ENCODE measurements at places on chromosomes 12 and 14.
A peak's percentile ranks its signal among the peaks of the same experiment; 100 is the strongest.

GRCh38 chr14:72651081-72651480 lies 242.8 kb downstream of the DPF3 start:
- no peak for DNase-seq

DNA sequence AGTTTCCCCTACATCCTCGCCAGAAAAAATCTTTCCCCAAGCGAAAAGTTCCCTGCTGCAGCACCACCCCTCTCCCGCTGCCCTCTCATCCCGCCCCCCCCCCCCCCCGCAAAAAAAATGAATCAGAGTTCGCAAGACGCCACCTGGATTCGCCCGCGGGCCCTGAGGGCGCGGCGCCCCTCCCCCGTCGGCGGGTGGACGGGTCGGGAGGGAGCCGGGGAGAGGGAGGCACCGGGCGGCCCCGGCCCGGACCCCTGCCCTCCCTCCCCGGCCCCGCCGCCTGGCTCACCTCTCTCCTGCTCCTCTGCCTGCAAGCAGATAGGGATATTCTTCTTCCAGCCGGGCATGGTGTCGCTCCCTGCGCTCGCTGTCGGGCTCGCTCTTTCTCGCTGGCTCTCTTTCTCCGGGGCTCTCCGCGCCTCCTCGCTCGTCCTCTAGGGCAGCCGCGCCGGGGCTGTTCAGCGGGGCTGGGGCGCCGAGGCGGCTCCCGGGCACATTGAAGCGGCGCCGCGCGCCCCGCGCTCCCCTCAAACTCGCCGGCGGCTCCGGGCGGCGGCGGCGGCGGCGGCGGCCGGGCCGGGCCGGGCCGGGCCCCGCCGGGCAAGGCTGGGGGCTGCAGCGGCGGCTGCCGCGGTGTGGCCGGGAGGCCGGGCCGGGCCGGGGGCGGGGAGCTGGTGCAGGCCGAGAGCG lies 200.3 kb upstream of the CAND1 start:
- DNase-seq = peak; percentile 67

DNA sequence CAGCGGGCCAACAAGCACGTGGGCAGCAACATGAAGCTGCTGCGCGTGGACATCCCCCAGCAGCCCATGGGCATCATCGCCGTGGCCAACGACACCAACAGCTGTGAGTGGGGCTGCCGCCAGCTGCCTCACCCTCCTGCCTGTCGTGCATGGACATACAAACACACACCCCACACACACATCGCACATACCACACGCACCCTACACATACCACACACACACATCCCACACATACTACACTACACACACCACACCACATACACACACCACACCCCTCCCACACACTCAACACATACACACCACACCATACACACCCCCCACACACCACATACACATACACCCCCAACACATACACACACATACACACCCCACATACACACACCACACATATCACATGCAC lies 25.2 kb upstream of the NXPH4 start:
- no peak for DNase-seq

DNA sequence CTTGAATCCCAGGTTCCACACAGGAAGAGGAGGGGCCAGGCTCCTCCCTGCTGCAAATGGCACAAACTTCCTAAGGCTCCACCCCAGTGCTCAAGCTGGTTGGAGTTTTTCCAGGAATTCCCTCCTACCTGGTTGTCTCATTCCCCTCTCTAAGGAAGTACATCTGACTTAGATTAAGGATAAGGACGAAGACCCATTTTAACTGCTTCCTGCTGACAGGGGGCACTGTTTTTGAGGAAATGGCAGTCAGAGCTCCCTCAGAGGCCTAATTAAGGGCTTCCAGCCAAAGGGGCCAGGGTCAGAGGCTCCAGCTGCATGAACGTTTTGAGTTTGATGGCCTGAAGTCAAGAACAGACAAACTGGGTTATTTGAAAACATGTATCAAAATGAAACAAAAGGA lies 1084.7 kb downstream of the SLC6A15 start:
- no peak for DNase-seq

- no peak for DNase-seq
These were observed 9.2 kb downstream of the PCBP2 start for GRCh38 chr12:53461059-53461458.

GRCh38 chr12:95996034-95996658 lies at the start of gene HAL:
Gene HAL (minus strand): TSS chr12:95996344. CDS start chr12:95995910, 434 bp downstream.
- no peak for DNase-seq
